ENCODE measurements at places on chromosomes 5 and 9. TPM values are rescaled to one million over a fixed set of nuclear protein-coding genes. Genes with fewer than 3 reads are reported as not detected.

Gene DAPK1
- 8.3 TPM for total RNA-seq

Gene CER1
- total RNA-seq, result not detected

Gene SLC23A1
- not detected for total RNA-seq

- peak overlapping the region; percentile 60 for H3K27ac ChIP-seq
- no peaks in the 10 kb centered on the region for H3K27me3 ChIP-seq
- no peaks in the 10 kb centered on the region for H3K4me1 ChIP-seq
- no peaks in the 10 kb centered on the region for H3K36me3 ChIP-seq
- DNase-seq, result no peak
- H3K4me3 ChIP-seq, result peak overlapping the region; percentile 51
Observed at GRCh38 chr5:72108202-72109061, 1.2 kb downstream of the MAP1B start.

DNA sequence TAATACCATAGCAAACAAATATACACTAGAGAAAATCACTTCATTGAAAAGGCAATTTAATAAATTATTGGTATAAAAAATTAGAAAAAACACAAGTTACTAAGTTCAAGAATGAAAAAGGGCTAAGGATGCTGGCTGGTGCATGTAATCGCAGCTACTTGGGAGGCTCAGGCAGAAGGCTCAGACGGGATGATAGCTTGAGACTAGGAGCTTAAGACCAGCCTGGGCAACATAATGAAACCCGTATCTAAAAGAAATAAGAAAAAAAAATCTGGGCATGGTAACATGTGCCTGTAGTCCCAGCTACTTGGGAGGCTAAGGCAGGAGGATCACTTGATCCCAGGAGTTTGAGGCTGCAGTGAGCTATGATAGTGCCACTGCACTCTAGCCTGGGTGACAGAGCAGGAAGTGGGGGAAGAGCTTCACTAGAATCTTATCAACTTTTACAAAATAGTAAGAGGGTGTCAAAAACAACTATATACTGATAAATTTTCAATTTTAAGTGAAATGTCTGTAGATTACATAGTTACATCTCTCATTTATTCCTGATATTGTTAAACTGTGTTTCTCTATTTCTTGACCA is 42.2 kb upstream of the PPP2CA start:
- H3K4me1 ChIP-seq, result no peaks in the 10 kb centered on the region
- H3K4me3 ChIP-seq, result no peak overlapping the region
- H3K27me3 ChIP-seq, result no peaks in the 10 kb centered on the region
- H3K27ac ChIP-seq, result no peak overlapping the region

DNA sequence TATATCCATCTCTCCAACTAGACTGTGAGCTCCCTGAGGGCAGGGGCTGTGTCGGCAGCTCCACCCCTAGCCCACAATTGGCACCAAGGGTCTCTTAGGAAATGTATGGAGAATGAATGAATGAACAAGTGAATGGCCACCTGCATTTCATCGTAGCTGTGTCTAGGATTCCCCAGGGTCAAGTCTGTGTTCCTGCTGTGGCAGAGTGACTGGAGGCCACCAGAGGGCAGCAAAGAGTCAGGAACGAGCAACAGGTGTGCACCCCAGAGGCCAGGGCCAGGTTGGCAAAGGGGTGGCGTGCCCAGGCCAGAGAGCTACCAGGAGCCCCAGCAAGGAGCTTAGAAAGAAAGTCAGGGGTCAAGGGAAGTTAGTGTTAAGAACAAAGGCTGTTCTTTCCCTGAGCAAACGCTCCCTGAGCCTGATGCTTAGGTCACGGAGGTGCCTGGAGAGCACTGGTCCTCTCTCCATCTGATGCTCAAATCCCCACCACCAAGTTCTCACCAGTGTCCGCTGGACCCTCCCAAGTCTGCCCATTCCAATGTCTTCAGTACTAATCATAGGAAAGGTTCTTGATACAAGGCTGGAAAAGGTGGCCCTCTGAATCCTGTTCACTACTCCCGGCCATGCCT is 160.7 kb downstream of the PAX5 start:
- no peaks in the 10 kb centered on the region for H3K27me3 ChIP-seq
- no peak overlapping the region for H3K4me3 ChIP-seq
- no peaks in the 10 kb centered on the region for H3K4me1 ChIP-seq
- no peak for DNase-seq
- no peaks in the 10 kb centered on the region for H3K36me3 ChIP-seq
- no peak overlapping the region for H3K27ac ChIP-seq

Gene C9orf50
- not detected for total RNA-seq

DNA sequence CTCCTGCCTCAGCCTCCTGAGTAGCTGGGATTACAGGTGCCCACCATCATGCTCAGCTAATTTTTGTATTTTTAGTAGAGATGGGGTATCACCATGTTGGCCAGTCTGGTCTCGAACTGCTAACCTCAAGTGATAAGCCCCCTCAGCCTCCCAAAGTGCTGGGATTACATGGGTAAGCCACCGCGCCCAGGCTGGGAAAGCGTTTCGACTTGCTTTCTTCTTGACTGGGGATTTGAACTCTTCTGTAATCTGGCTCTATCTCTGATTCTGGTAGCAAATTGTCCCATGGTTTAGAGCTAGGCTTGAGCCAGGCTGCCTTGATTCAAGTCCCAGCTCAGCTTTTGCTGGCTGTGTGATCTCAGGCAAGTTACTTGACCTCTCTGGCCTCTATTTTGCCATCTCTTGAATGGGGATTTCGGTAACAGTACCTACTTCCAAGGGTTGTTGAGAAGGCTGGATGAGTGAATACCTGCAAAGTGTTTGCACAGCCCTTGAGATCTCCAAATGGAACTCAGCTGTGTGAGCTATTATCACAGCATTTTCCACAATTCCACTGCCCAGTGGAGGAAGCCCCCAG is 20.5 kb upstream of the MVB12B start:
- H3K27ac ChIP-seq, result no peak overlapping the region
- DNase-seq, result no peak
- H3K4me3 ChIP-seq, result no peak overlapping the region
- H3K27me3 ChIP-seq, result no peaks in the 10 kb centered on the region
- no peaks in the 10 kb centered on the region for H3K4me1 ChIP-seq
- no peaks in the 10 kb centered on the region for H3K36me3 ChIP-seq

Gene ST8SIA4
- 3.4 TPM for total RNA-seq

DNA sequence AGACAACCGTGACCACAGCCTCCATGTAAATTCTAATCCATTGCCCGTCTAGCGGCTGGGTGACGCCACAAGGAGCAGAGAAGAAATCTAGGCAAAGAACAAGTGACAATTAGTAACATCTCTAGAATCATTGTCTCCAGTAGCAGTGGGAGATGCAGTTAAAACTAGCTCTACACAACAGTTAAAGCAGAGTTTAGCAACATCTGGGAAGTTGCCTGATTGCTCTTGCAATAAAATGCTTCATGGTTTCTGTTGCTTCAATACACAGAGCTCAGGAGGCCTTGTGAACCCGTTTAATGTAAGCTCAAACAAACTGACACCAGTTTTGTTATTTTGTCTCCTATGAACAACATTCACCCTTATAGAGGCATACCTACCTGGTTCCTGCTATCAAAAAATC is 369.8 kb upstream of the PDE4D start:
- no peak overlapping the region for H3K4me3 ChIP-seq
- no peaks in the 10 kb centered on the region for H3K36me3 ChIP-seq
- no peak for DNase-seq
- no peak overlapping the region for H3K27ac ChIP-seq
- H3K4me1 ChIP-seq, result no peaks in the 10 kb centered on the region
- H3K27me3 ChIP-seq, result no peaks in the 10 kb centered on the region

Gene GGTA1
- total RNA-seq, result 29.9 TPM

Gene CDKN2B-AS1
- total RNA-seq, result 1.1 TPM

Gene GABRA1
- total RNA-seq, result not detected

DNA sequence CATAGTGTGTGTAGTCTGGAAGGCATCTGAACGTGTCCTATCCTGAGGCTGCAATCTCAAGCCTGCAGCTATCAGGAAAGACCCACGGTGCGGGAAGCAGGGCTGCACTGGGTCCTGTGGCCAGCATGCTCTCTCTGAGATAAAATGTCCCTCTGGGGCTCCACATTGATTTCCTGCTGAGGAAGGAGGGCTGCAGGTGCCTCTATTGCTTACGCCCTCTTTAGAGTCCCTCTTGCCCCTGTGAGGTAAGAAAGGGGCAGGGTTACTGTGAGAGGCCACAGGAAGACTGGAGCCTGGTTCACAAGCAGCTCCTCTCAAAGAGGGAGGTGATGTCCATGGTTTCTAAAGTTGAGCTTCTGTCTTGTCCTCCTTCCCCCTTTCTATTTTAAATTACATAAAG is 299.9 kb upstream of the RFX3 start:
- peaks cover 13% of the 10 kb centered on the region for H3K4me1 ChIP-seq
- H3K4me3 ChIP-seq, result no peak overlapping the region
- no peaks in the 10 kb centered on the region for H3K27me3 ChIP-seq
- no peak overlapping the region for H3K27ac ChIP-seq
- H3K36me3 ChIP-seq, result no peaks in the 10 kb centered on the region

Gene CDH9
- not detected for total RNA-seq

DNA sequence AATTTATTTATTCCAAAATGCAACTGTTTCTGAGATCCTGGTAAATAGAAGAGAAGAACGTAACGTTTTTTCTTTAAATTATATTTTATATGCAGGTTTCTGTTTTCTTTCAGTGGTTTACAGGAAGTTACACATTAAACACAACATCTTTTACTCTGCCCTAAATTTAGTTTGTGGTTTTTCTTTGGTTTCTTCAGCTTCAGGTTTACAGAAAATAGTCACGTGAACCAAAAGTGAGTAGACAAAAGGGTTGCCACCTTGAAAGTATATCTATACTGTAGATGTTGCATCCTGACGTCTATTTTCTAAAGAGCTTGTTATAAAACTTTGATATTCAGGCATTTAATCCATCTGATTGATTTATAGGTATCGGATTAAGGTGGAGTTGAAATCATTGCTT is 1236.6 kb downstream of the MAT2B start:
- no peak for DNase-seq
- no peaks in the 10 kb centered on the region for H3K27me3 ChIP-seq
- no peaks in the 10 kb centered on the region for H3K36me3 ChIP-seq
- H3K4me1 ChIP-seq, result no peaks in the 10 kb centered on the region
- no peak overlapping the region for H3K27ac ChIP-seq

DNA sequence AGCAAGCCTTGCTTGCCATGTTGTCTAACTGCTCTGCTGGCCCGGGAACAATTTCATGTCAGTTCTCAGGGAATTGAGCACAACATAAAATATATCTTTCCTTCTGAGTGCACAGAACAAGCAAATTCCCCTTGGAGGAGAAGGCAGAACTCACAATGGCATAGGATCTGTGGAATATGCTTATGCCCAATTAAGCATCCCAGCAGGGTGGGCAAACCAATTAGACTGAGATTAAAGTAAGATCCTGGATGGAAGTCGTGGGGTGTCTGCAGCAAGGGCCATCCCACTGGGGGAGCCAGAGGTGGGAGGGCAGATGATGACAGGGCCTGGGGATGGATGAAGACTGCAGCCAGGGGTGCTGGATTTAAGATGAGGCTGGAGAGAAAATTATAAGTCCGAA is 114.1 kb downstream of the BRINP1 start:
- DNase-seq, result no peak
- no peaks in the 10 kb centered on the region for H3K36me3 ChIP-seq
- H3K27me3 ChIP-seq, result no peaks in the 10 kb centered on the region
- H3K4me1 ChIP-seq, result no peaks in the 10 kb centered on the region
- H3K4me3 ChIP-seq, result no peak overlapping the region
- no peak overlapping the region for H3K27ac ChIP-seq

DNA sequence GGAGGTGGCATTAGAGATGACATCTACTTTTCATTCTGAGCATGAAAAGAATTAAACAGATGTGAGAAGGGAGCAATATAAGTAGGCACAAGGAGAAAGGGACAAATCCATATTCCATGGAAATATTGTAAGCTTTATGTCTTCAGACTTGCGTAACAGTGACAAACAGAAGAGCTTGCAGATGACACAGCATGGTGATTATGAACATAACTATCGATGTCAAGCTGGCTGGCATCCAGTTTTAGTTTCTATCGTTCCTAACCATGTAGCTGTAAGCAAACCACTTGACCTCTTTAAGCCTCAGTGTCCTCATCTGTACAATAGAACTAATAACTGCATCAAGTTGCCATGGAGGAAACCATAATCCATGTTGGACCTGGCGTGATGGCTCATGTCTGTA is 246.7 kb upstream of the ADRA1B start:
- H3K4me1 ChIP-seq, result no peaks in the 10 kb centered on the region
- no peak overlapping the region for H3K27ac ChIP-seq
- no peaks in the 10 kb centered on the region for H3K27me3 ChIP-seq
- DNase-seq, result no peak
- no peak overlapping the region for H3K4me3 ChIP-seq

Gene CDK5RAP2
- 41.2 TPM for total RNA-seq

Gene N4BP3
- total RNA-seq, result 14.7 TPM

DNA sequence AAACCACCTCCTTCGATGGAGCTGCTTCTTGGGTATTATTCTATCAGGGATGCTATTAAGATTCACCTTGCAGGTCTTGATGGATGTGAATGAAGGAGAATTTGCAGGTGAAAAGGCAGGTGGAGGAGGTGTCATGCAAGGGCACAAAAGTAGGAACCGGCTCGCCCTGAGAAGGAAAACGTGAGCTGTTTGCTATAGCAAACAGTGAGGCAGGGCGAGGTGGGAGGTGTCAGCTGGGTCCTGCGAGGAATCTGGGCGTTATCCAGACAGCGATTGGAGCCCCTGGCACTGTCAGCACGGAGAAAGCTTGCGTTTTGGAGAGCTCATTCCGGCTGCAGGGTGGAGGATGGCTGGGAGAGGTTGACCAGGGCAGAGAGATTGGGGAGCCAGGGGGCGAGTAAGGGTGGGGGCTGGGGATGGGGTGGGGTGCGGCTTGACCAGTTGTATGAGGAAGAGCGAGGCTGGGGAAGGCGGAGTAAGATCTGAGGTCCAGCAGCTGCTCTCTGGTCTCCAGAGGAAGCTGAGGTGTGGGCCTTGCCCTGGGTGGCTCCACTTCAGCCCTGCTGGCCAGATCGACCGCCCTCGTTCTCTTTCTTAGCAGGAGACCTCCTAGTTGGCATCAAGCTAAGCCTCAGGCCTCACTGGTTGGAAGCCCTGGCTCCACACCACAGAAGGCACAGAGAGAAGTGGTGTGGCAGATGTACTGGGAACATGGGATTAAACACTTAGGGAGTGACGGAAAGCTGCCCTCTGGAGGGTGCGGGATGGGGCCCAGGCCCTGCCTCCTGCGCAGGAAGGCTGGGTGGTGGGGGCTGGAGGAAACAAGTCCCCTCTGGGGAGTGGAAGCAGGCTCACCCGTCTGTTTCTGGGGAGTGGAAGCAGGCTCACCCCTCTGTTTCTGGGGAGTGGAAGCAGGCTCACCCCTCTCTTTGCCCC is 54.7 kb upstream of the NEURL1B start:
- DNase-seq, result no peak
- peaks cover 43% of the 10 kb centered on the region for H3K4me1 ChIP-seq
- peak overlapping the region; percentile 58 for H3K27ac ChIP-seq
- H3K4me3 ChIP-seq, result no peak overlapping the region
- no peaks in the 10 kb centered on the region for H3K27me3 ChIP-seq

- no peak overlapping the region for H3K27ac ChIP-seq
- no peaks in the 10 kb centered on the region for H3K27me3 ChIP-seq
- no peak overlapping the region for H3K4me3 ChIP-seq
- DNase-seq, result no peak
Observed at GRCh38 chr9:18611971-18612370, 138.0 kb downstream of the ADAMTSL1 start.

- no peaks in the 10 kb centered on the region for H3K27me3 ChIP-seq
- H3K4me1 ChIP-seq, result no peaks in the 10 kb centered on the region
- no peak overlapping the region for H3K27ac ChIP-seq
- DNase-seq, result no peak
- no peaks in the 10 kb centered on the region for H3K36me3 ChIP-seq
Observed at GRCh38 chr9:31320494-31320893, 1063.9 kb upstream of the ACO1 start.

Gene GFI1B
- total RNA-seq, result not detected

Gene THOC3
- total RNA-seq, result 201 TPM

Gene FOXD4L5
- total RNA-seq, result not detected

All from esophagus squamous epithelium (tissue), 5 donors.